ENCODE measurements at places on chromosomes 6 and 20.

DNA sequence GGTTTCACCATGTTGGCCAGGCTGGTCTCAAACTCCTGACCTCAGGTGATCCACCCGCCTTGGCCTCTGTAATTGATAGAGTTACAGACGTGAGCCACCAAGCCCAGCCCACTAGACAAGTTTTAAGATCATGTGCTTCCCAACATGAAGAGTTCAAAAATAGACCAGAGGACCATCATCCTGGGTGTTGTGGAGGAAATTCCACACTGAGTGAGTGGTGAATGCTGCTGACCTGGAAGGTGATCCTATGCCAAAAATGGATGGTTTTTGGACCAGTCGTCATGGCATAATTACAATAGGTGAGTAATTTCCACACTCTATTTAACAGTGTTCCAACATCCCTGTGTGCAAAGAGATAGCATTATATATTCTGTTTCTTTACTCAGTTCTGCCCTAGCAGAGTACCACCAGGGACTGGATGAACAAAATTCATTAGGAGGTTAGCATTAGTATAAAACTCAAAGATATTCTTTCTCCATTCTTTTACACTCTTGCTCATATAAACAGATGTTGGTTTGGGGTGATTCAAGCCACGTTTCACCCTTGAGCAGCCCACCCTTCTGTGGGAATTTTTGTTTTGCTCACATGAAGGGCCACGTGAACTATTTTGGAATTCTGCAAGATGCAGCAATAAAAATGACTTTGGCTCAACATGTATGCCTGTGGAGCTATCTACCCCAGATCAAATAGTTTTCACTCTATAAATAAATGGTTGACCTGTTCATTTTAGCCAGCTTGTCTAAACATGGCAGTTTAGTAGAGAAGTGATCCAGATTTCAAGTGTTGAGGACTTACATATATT is 206.2 kb upstream of the TCF21 start:
- DNase-seq = no peak

DNA sequence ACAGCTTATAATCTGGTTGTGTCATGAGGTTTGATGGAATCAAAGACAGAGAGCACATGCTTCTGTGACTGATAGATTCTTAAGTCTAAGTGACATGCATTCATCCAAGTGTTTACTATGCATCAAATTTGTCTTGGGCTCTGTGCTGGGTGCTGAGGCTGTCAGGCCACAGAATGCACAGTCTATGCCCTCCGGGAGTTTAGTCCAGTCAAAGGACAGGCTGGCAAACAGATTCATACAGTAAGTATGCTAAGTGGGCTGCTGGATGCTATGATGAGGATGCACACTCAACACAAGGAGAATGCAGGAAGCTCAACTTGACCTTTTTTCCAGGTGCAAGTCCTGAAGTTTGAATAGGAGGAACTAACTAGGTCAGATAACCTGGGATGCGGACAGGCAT is 146.7 kb downstream of the UST start:
- DNase-seq = no peak

GRCh38 chr20:46164254-46164653 is 46.1 kb downstream of the CD40 start:
- DNase-seq = no peak

- no peak for DNase-seq
Observed at GRCh38 chr6:108168090-108168463, 2.3 kb downstream of the NR2E1 start.

GRCh38 chr6:53343092-53343491 is 5.7 kb downstream of the ELOVL5 start:
- no peak for DNase-seq
